Activated CD4-positive, CD25-positive, alpha-beta regulatory T cell (primary cell): ENCODE measurements at places on chromosomes 6 and 20.

GRCh38 chr6:35477551-35478179 is 9.5 kb downstream of the RPL10A start:
- DNase-seq: no peak

- no peak for DNase-seq
These were observed 741 bp downstream of the PTPN1 start for GRCh38 chr20:50510706-50511542.

- no peak for DNase-seq
These were observed 72.8 kb downstream of the KIF13A start for GRCh38 chr6:17914651-17915050.

GRCh38 chr6:4640139-4640538 is 136.1 kb upstream of the CDYL start:
- DNase-seq: no peak

DNA sequence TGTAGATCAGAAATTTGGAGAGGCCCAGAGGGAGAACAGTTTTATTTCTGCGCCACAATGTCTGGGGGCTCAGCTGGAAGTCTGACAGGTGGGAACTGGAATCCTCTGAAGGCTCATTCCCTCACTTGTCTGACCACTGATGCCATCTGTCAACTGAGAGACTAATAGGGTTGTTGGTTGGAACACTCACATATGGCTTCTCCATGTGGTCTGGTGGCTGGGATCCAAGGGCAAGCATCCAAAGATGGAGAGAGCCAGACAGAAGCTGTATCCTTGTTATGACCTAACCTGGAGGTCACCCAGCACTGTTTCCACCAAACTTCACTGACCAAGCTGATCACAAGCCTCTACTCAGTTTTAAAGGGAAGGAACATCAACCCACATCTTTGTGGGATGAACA is 117.9 kb upstream of the AKAP12 start:
- no peak for DNase-seq

DNA sequence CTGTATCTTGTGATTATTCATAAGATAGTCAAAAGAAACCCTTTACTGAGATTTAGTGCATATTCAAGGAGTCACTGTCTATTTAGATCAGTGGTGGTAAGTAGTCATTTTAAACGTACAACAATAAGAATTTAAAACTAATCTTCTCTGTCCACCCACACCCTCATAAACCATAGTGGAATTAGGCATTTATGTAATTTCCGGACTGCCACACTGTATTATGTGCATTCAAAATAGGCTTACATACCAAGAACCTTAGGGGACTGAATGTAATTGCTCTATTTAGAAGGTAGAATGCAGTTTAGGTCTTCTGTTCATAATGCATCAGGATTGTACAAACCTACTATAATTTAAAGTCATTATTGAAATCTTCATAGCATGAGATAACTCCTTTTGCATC is 685.4 kb downstream of the TENT5A start:
- DNase-seq: no peak

DNA sequence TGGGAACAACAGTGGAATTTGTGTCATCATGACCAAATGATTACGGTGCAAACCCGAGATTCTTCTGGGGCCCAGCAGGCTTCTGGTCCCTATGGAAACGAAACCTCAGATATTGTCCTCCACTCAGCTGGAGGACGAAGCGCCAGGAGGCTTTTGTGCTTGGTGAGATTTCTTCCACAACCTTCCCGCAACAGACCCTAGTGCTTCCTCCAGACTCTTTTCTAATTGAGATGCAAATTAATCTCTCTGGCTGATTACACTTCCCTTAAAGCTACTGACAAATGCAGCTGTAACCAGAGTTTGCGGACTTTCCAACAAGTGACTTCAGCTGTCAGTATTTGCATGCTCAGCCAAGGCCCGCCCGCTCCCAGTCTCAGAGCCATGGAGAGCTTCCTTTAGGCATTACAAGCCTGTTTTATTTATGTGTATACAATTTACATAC is 96.0 kb downstream of the INSM1 start:
- DNase-seq: no peak

GRCh38 chr6:39092124-39092523 is 22.9 kb downstream of the SAYSD1 start:
- no peak for DNase-seq

DNA sequence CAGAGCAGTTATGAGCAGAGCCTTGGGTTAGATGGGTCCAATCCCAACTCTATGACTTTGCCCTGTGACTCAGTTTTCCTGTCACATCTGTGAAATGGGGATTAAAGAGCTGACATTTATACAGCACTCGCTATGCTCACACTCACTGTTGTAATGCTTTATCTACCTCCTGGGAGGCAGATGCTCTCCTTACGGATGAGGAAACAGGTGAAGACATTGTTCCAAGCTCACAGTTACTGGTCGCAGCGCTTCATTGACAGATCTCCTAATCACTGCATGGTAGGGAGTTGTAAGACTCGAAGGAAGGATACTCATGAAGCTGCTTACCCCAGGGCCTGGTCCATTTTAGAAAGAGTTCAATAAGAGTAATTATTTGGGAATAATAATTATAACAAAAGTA is 2.9 kb upstream of the MYLK2 start:
- DNase-seq: no peak

DNA sequence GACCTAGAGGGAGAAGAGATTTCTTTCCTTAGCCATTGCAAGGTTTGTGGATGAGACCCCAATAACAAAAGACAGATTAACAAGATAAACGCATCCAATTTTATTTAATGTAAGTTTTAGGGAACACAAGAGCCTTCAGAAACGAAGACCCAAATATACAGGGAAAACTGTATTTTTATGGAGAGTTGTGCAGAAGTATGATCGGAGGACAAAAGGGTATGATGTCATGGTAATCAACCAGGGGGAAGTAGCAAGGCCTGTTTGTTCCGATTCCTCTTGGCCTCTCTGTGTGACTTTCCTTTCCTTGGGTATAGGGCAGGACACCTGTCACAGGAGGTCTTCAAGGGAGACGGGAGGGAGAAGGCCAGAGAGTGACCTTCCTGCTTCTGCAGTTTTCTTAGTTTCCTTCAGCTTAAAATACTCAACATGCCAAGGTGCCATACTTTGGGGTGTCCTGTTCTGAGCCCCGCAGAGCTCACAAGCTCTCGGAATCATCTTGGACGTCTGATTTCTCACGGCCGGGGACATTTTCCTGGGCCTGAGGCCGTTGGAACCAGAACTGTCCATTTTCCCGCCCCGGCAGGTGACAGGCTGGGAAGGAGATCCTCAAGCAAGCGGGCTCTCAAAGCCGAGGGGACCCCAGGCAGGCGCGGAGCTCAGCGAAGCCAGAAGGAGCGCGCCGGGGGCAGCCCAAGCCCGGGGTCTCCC is 21.7 kb downstream of the TMC2 start:
- DNase-seq: no peak

- DNase-seq: no peak
These were observed 3.2 kb downstream of the HRH3 start for GRCh38 chr20:62216636-62217566.

- DNase-seq: no peak
These were observed 79.8 kb upstream of the CCN6 start for GRCh38 chr6:111973927-111974639.

- DNase-seq: no peak
These were observed 45.9 kb downstream of the INSM1 start for GRCh38 chr20:20413810-20414281.

DNA sequence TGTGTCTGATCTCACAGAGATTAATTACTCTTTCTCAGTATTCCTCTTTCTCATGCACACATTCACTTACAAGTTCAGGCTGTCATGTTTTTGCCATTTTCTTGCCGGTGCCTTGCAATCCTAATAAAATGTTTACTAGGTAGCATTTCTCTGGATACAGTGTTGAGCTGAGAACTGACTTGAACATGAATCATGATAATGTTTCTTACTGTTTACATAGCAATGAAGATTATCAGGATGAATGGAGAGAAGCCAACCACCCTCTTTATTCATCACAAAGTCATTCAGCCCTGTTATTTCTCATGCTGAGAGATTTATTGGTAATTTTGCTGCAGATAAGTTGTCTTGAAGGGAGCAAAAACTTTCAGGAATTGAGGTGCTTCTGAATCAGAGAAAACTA is 185.5 kb upstream of the ECI2 start:
- DNase-seq: no peak

DNA sequence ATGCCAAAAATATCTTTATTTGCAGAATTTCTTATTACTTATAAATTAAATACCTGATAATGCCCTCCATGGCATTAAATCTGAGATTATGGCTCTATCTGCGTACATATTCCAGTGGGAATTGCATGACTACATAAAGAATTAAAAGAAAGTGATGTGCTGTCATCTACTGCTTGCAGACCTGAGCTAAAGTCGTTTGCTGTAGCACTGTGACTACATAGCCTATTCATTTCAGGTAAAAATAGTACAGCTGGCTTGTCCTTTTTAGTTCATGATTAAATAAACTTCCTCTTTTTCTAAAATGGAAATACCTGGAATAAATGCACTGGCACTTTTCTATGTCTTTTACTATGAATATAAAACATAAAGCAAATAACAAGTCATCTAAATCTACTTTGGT is 78.1 kb downstream of the CGA start:
- DNase-seq: no peak

GRCh38 chr6:15912505-15913400 is 216.1 kb upstream of the MYLIP start:
- no peak for DNase-seq

DNA sequence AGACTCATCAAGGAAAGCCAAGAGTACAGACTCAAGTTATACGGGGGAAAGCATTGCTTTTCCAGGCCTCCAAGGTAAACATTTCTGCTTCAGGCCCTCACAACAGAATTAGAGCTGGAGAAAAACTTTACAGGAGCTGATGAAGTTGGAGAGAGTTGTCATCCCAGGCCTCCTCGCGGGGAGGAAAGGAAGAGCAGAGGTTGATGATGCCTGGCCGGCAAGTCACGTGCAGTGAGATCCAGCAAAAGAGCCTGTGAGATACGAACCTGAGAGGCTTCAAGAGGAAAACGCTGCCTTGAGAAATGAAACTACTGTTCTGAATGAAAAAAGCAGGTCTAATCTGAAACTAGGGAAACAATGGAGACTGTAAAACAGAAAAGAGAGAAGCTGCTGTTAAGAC is 122.9 kb downstream of the FAM120B start:
- no peak for DNase-seq

DNA sequence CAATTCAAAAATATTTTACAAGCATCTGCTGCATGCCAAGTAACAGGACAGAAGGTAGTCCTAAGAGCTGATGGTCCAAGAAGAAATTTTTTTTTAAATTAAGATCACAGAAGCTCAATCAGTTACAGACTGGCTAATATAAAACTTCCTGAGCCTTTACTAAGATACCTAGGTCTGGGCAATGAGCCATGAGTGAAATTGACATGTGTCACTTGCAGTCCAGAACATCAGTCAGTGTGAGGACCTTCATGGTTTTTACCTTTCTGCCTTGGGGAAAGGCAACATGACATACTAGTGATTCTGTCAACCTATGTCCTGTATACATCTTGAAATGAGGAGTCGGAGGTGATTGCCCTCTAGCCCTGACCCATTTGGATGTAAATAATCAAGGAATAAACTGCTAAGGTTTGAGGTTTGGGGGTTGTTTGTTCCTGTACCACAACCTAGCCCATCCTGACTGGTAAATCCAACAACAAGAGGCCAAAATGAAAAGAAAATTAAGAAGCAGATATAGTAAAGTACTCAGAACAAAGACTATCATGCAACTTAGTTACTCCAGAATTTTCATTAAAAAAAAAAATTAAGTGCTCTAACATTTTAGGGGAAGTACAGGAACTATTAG is 70.0 kb downstream of the CNKSR3 start:
- no peak for DNase-seq

GRCh38 chr6:143301188-143301587 is 149.3 kb downstream of the ADAT2 start:
- no peak for DNase-seq

- no peak for DNase-seq
These were observed 34.5 kb upstream of the CST7 start for GRCh38 chr20:24914388-24915241.

- no peak for DNase-seq
These were observed 4.1 kb upstream of the LIME1 start for GRCh38 chr20:63732118-63733095.

DNA sequence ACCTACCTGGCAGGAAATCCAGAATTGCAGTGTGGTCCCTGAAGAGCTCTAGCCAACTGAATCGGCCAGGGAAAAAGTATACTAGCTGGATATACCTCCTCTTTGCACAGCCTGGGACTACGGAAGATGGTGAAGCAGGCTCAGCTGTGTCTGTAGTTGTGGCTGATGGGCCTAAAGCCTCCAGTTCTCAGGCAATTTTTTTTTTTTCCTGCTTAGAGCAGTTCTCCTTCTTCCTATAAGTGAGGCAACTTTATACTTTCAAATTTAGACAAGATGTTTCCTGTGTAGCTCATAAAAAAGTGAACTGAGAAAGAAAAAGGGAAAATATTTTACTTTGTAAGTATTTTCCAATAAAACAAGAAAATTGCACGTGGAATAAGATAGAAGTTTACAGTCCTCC is 172.9 kb downstream of the CARMIL1 start:
- DNase-seq: no peak

- DNase-seq: no peak
These were observed 3.5 kb downstream of the MCM9 start for GRCh38 chr6:118931436-118931835.

DNA sequence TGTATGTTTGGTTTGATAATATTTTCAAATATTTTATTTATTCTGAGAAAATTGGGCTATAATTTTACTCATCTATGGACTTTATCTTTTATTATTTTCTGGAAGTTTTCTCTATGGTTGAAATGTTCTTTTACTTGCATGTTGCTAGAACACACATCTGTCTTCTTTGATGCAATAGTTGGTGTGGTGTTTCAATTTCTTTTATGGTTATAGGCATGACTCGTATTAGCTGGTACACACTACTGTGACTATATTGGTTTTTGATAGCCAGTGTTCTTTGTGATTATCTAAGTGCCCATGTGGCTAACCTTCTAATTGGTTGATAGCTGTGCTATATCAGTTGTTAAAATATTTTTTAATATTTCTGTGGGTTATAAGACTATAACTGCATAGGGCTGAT is 1343.3 kb upstream of the GJE1 start:
- DNase-seq: no peak

DNA sequence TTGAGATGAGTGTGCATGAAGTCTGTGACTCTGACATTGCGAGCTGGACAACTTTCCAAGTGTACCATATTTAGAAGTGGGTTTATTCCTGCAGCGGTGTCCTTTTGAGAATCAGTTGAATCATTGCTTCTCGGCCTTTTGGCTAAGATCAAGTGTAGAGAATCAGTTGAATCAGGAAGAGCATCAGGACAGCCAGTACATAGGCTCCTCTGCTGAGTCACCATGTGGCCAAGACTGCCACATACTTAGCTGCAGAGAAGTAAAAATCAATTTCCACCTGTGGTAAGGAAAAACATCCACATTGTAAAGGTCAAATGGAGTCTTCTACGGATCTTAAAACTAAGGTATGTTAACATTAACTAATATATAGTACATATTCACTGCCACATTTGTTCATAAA is 428.4 kb upstream of the MARCKS start:
- no peak for DNase-seq
